ENCODE measurements at places on chromosomes 13 and 19. TPM values are rescaled to one million over a fixed set of nuclear protein-coding genes. Genes with fewer than 3 reads are reported as not detected.
A peak's percentile ranks its signal among the peaks of the same experiment; 100 is the strongest.

DNA sequence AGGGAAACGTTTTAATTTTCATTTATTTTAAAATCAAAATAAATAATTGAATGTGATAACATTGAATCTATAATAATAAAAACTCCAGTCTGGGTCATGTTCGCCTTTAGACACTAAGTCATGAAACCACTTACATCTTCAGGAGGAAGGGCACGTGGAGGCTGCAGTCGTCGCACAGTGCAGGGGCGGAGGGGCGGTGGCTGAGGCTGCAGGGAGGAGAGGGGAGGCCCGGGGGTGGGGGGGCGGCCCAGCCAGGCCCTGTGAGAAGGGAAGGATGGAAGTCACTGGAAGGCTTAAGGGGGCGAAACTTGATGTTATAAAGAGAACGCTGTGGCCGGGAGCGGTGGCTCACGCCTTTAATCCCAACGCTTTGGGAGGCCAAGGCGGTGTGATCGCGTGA lies 14.9 kb upstream of the LATS2 start:
- no peak for DNase-seq

GRCh38 chr13:41457589-41458186 lies 338 bp downstream of the RGCC start:
- no peak for DNase-seq

- DNase-seq = peak; percentile 63
Measured at GRCh38 chr13:33194820-33195692, 90.5 kb downstream of the STARD13 start.

DNA sequence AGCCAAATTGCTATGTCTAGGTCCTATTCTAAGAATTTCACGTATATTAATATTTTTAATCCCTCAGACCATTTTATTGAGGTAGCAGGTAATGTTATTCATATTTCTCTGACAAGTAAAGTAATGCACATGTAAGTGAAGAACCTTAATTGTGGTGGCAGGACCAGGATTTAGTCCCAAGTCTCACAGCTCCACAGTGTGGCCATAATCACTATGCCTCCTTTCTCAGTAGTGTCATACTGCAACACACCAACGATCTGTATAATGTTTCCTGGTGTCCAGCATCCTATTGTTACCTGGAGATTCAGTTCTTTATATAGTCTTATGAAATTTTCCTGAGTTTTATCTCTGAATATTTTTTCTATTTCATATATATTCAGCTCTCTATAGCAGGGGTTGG lies 340.3 kb downstream of the OLFM4 start:
- no peak for DNase-seq

DNA sequence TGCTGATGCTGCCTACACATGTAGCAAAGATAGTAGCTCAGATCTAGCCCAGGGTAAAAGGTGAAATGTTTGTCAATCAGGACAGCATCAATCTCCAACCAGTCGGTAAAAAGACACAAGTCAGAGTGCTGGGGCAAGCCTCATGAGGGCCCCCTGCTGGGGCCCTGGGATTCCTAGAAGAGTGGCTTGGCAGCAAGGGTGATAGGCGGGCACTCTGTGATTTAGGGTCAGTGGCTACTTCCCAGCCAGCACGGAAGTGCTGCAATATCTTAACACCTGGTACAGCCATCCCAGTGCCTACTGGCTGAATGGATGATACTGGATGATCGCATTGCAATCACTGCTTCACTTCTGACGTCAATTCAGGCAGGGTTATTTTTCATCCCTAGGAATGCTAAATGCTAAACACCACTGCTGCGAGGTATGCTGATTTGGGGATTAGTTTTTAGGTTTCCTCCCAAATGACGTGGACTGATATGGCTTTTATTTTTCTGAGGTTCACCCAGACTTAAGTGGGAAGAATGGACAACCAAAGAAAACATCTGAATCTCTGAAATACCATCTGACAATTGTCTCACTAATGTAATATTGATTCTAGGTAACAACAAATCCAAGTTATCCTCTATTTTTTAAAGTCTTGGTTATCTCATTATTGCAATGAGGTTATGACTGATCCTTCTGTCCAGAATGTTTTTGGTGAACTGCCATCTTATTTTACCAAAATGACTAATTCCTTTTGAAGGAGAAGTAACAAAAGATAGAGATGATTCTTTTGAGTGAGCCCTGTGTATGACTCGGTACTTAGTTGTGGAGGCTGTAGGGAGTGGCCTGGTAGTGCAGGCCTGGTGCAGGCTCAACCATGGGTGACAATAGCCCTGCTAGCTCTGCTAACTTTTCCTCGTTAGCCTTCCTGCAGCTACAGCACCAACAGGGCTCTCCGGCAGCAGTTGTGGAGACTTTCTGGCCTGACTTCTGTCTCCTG lies 432.5 kb downstream of the FGF9 start:
- DNase-seq = no peak

DNA sequence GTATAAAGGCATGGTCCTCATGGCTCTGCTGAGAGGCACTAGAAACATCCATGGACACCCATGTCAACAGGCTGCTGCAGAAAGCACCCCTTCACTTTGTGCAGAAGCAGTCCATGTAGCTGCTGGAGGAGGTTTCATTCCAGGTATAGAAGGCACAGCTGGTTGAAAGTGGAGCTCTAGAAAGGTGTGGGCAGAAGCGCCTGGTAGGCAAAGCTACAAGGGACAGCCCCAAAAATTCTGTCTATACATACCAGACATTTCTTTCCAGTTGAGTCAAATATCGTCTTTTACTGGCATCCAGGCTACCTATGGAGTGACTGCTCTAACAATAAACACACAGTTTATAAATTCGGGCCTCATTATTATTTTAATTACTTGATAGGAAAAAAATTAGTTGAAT lies 129.3 kb downstream of the ENOX1 start:
- no peak for DNase-seq

DNA sequence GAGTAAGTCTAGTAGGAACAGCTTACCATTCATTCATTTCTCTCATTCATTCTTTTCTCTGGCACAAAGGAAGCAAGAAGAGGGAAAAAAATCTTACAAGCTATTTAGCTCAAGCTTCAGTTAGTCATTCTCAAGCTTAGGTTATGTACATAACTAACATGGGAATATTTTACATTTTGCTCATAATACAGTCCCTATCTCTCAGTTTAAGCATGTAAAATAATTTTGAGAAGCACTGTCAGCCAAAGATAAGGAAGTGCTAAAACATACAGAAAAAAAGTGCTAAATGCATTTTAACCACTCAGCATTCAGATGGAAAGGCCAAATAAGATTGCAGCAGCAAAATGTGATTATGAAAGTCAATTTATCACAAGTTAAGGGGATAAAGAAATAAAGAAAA lies 7.9 kb downstream of the RBM26 start:
- DNase-seq = no peak

DNA sequence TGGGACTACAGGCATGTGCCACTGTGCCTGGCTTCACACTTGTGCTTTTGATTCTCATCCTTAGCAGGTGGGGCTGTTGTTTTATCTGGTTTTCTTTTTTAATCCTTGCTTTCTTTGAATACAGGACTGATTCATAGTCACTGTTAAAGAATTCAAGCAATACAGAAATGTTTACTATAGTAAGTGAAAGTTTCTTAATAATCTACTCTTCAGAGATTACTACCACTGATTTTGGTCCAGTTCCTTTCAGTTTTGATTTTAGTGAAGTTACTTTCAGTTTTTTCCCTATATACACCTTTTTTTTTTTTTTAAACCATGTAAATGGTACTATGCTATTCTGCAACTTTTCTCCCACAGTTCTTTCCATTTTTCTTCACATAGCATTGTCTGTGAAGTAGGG lies 53.6 kb downstream of the GATAD2A start:
- no peak for DNase-seq

GRCh38 chr19:21128901-21129698 lies 12.7 kb upstream of the ZNF431 start:
- no peak for DNase-seq

Gene PRR22
- total RNA-seq = 0.53 TPM

DNA sequence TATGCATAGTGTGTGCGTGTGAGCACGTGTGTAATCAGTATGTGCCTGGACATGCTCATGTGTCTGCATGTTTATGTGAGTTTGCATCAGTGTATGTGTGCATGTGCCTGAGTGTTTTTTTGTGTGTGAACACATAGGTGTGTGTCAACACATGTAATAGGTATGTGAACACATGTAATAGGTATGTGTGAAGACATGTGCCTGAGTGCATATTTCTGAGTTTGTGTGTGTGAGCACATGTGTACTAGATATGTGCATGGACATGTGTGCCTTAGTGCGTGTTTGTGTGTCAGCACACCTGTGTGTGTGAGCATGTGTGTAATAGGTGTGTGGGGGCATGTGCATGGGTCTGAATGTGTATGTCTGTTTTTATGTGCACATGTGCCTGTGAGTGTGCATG lies 7.4 kb downstream of the SPPL2B start:
- no peak for DNase-seq

Gene TEX101
- total RNA-seq = not detected

Gene TMC4
- total RNA-seq = 0.86 TPM

Gene MBD3L2
- total RNA-seq = not detected

Gene FGF9
- total RNA-seq = 2.4 TPM

DNA sequence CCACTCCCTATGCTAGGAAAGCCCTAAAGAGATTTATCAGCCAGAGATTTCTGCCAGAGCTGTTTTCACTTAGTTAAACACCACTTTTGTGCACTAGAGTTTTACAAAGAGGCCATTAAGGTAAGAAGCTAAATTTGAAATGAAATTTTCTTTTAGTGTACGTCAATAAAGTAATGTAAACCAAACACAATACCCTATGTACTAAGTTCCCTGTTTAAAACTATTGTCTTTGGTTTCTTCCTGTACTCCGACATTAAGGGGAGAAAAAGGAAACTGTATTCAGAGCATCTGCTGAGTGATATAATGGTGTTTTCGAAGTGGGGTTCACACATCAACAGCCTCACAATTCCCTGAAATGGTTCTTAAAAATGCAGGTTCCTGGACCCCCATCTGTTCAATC lies 40.7 kb upstream of the STARD13 start:
- DNase-seq = no peak

- no peak for DNase-seq
Measured at GRCh38 chr19:34459614-34460013, 21.9 kb upstream of the WTIP start.

Gene C19orf85
- total RNA-seq = not detected

- DNase-seq = no peak
Measured at GRCh38 chr19:33812388-33813330, 16.0 kb downstream of the KCTD15 start.
